ENCODE measurements at places on chromosomes 2 and 18. TPM values are rescaled to one million over a fixed set of nuclear protein-coding genes. Genes with fewer than 3 reads are reported as not detected.

The FTCDNL1 gene
- total RNA-seq, result 9.0 TPM

The CCBE1 gene
- 0.20 TPM for total RNA-seq

The HOXD3 gene
- total RNA-seq, result 0.73 TPM

The TCF4 gene
- total RNA-seq, result 60.6 TPM

The RPRM gene
- total RNA-seq, result not detected

The MDH1B gene
- 0.27 TPM for total RNA-seq

The MREG gene
- 0.24 TPM for total RNA-seq

The FBXO15 gene
- total RNA-seq, result not detected
